GM12892 (cell line): ENCODE measurements at places on chromosomes 13 and 19.

- DNase-seq: no peak
Observed at GRCh38 chr19:7101498-7102253, 32.2 kb downstream of the ZNF557 start.

DNA sequence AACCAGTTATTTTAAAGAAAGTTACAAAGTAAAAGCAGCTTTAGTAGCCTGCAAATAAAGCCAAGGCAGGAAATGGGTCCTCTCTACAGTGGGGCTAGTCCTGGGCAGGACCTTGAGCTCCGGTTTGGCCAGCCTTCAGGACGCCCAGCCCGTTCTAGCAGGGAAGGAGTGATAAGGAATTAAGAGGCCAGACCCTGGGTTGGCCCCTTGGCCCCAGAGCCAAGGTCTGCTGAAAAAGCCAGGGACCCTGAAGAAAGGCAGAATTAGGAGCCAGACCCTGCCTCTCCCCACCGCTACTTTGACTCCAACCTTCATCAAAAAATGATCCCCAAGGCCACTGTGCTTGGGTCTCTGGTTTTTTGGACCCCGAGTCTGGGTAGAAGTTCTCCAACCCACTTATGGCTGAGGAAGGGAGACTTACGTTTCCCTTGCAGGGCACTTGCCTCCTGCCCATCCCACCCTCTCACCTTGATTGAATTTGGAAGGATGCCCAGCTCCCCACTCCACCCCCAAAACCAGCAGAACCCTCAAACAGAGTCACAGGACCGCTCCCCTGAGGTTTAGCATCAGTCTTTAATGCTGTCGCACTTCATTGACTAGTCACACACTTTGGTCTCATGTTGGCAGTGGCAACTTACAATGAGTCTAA is 3.9 kb downstream of the DNAJB1 start:
- no peak for DNase-seq

- DNase-seq: no peak
Observed at GRCh38 chr19:6712692-6713670, 7.5 kb downstream of the C3 start.

GRCh38 chr19:29966588-29967249 is 24.7 kb downstream of the URI1 start:
- no peak for DNase-seq

DNA sequence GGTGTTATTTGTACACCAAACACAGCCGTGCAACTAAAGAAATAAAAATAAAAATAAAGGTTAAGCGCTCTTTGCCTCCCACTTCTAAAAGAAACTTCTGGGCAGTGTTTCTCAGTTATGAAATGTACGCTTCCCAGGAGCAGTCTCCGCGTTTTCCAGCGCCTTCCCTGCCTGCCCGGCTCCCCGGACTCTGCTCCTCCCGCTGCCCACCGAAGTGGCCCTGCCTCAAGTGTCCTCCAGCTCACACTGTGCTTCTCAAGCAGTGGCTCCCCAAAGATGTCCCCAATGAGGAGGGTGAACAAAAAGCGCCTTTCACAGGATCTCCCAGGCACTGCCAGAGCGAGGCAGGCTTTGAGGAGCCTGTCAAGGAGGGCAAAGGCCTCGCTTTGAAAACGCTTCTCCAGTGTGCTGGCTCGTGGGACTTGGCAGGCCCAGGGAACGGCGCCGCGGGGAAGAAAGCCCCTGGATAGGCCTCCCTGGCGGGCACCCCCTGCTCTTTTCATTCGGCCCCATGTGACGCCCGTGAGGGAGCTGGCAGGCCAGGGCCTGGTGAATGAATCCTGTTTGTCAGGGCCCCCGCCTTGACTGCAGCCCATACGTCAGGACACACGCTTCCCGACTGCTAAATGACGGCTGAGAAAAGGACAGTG is 187.1 kb downstream of the FOXO1 start:
- no peak for DNase-seq

DNA sequence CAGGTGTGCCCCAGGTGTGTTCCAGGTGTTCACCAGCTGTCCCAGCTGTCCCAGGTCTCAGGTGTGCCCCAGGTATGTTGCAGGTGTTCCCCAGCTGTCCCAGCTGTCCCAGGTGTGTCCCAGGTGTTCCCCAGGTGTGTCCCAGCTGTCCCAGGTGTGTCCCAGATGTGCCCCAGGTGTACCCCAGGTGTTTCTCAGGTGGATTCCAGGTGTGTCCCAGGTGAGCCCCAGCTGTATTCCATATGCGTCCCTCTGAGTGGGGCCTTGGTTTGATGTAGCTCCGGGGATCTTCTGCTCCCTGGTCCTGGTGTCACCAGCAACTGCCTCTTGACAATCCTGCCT is 719 bp upstream of the GRK1 start:
- DNase-seq: no peak

DNA sequence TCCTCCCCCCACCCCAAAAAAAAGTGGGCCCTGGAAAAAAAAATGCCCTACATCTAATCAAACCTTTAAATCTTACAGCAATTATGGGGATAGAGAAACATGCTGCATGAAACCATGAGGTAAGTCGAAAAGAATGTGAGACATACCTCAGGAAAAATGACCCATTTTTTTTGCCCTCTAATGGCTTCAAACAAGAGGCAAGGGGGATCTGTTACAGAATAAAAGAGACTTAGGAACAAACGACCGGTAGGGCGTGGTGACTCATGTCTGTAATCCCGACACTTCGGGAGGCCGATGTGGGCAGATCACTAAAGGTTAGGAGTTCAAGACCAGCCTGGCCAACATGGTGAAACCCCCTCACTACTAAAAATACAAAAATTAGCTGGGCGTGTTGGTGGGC is 8.4 kb downstream of the RGL3 start:
- DNase-seq: no peak

GRCh38 chr13:63311587-63311986 is 1895.9 kb upstream of the PCDH20 start:
- DNase-seq: no peak

DNA sequence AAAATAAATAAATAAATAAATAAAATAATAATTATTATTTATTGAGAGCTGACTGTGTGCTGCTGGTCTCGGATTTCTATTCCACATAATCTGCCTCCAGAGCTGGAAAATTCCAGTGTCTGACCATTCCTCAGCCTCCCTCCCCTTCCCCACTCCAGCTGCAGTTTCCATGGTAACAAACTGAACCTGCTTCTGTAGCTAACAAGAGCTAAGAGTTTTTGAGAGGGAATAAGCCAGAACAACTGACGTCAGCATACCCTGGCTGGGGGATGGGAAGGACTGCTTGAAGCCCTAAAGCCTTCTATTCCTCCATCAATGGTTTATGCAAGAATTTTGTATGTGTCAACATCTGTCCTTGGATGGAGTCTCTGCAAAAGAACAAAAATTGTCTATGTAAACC is 26.0 kb upstream of the PEG3 start:
- no peak for DNase-seq

DNA sequence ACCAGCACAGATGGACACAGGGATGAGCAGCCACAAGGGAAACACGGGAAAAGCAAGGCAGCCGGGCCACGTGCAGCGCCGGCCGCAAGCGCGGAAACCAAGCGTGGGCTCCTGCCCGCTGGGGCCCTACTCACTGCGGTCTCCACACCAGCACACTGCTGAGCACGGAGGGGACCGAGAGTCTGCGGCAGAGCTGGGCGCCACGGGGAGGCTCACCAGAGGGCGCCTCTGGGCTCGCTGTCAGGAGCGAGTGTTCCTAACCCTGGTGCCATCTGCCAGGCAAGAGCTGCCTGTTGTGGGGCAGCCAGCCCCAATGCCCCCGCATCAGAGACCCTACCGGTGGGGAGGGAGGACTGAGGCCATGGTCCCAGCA is 26.5 kb downstream of the MPND start:
- DNase-seq: peak; percentile 59

- peak; percentile 80 for DNase-seq
Observed at GRCh38 chr19:12777217-12778016, 2.1 kb upstream of the HOOK2 start.

DNA sequence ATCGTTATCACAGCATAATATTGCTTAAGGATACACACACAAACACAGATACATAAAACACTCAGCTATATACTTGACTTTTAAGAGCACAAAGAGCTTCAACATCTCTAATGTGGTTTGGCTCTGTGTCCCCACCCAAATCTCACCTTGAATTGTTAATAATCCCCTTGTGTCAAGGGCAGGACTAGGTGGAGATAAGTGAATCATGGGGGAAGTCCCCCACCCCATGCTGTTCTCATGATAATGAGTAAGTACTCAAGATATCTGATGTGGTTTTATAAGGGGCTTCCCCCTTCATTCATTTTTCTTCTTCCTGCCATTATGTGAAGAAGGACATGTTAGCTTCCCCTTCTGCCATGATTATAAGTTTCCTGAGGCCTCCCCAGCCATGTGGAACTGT is 481.4 kb downstream of the PCDH9 start:
- DNase-seq: no peak

GRCh38 chr13:101751488-101751887 is 299.0 kb downstream of the ITGBL1 start:
- no peak for DNase-seq

DNA sequence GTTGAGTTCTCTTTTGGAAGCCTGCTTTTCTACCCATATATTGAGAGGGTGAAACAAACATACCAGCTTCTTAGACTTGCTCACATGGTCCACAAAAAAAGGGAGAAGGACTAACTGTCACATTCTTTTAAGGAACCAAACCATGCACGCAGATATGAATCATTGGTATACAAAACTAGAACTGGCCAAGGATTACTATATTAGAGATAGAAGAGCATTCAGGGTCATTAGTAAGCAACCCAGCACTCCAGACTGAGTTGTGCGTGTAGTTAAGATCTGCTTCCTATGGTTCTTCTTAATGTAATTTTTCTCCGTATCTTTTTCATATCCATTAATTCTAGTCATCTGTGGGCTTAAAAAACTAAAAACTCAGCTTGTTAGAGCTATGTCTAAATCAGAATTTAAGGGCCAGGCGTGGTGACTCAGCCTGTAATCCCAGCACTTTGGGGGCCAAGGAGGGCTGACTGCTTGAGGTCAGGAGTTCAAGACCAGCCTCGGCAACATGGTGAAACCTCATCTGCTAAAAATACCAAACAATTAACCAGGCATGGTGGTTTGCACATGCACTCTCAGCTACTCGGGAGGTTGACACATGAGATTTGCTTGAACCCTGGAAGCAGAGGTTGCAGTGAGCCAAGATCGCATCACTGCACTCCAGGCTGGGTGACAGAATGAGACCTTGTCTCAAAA is 19.6 kb downstream of the ALG5 start:
- no peak for DNase-seq

GRCh38 chr19:45156011-45156630 is 4.7 kb downstream of the NKPD1 start:
- no peak for DNase-seq

DNA sequence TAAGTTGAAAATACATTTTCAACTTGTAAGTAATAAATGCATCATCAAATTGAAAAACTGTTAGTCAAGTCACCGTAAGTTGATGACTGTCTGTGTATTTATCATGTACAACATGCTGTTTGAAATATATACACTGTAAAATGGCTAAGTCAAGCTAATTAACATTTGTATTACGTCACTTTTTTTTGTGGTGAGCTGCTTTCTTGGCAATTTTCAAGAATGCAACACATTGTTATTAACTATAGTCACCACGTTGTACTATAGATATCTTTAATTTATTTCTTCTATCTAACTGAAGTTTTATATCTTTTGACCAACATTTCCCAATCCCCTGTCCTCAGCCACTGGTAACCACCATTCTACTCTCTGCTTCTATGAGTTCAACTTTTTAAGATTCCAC is 57.0 kb downstream of the RBM26 start:
- no peak for DNase-seq

DNA sequence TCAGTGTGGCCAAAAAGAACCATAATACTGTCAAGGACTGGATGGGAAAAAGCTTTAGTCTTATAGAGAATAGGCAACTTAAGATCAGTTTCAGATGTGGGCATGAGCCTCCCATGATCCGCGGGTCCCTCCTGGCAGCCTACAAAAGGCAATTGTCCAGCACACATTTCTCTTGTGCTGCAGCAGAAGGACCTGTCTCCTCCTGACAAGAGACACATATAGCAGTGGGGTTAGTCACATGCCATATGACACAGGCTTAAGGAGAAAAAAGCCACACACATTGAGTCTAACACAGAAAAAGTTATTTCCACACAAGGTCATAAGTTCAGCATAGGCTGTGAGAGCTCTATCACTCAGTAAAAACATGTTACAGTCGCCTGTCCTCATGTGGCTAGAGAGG is 1378.7 kb upstream of the PRR20A start:
- no peak for DNase-seq

- DNase-seq: no peak
Observed at GRCh38 chr13:105074755-105075154, 1460.7 kb downstream of the EFNB2 start.

DNA sequence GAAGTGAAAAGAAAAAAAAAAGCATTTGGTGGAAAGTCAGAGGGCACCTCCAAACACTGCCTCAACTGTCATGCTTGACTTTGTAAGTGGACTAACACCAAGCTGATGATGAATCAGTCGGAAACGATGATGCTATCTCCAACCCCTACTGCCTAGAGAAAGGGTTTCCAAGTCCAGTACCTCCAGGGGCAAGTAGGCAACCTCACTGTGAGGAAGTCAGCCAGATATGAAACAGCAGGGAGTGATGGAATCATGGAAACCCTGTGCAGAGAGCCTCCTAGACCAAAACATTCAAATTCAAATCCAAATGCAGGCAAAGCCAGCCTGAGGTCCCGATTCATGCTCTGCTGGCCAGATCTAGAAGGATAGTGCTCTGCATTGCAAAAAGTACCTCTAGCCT is 100.9 kb upstream of the SERP2 start:
- DNase-seq: no peak

DNA sequence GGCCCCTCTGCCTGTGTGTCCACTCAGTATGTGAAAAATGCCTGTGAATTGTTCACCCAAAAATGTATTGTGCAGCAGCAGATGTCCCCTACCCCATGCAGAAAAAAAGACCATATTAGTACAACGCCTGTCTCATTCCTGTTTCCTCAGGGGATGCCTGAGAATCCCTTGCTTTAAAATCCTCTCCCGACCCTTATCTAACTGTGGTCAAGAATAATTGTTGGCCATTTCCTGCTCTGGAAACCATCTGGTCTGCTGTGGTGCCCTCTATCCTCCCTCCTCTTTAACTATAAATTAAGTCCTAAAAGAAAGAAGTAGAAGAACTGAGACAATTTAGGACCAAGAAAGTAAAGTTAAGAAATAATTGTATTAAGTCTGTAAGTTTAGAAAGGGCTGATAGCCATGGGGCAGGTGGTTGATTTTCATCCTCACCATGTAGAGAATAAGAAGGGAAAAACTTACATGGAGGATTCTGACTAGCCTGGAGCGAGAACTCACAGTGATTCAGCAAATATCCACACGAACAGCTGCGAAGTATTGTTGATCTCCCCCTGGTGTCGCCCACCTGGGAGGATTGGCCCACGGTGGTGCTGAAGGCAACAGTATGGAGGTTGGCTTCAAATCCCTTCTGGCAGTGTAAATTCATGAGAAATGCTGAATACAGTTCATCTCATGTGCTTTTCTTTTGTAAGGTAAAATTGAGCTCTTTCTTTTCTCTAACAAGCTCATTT is 85.6 kb downstream of the COL4A2 start:
- DNase-seq: no peak

DNA sequence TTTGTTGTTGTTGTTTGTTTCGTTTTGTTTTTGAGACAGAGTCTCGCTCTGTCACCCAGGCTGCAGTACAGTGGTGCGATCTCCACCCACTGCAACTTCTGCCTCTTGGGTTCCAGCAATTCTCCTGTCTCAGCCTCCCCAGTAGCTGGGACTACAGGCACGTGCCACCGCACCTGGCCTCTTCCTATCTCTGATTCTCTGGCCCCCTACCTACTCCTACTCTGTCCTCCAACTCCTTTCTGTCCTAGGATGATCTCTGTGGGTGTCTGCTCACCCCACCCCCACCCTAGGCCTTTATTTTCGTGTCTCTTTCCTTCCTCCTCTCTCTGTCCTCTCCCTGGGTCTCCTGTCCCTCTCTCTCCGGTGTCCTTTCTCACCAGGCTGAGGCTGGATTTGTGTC is 1.2 kb downstream of the PIH1D1 start:
- no peak for DNase-seq
